ENCODE measurements at places on chromosomes 12 and 14.
A peak's percentile ranks its signal among the peaks of the same experiment; 100 is the strongest.

GRCh38 chr12:108804271-108804953 lies 53.0 kb downstream of the SSH1 start:
- DNase-seq, result peak; percentile 62

DNA sequence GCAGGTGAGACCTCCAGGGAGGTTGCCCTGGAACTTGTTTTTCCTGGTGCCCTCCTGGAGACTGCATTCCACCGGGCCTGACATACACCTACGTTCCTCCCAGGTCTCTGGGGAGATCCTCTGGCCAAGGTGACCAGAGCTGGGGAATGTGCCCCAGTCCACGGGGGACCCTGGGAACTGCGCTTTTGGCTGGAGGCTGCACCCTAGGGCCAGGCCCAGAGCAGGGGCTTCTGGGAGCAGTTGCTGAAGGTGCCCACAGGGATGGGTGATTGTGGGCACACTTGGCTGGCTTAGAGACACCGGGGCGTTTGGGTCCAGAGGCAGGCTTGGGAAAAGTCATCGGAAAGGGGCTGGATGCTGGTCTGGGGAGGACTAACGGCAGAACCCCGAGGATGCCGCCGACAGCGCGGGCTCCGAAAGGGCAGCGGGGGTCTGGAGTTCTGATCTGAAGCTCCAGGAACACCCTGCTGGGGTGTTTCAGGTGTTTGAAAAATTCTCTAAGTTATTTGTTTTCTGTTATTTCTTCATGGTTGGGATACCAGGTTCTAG lies 36.5 kb upstream of the TDRD9 start:
- no peak for DNase-seq

DNA sequence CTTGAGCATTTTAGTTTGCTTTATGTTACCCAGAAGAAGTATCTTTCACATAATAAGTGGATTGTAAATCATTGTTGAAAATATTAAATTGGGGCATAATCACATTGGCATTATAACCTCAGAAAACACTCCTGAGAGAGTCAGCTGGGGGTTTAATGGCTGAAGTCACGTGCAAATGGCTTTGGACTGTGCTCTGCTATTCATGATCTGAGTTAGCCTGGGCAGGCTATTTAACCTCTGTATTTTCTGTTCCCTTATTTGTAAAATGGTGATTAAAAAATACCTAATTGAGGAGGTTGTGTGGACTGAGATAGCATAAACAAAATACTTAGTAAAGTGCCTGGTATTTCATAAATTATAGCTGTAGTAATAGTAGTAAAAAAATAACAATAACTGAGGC lies 24.9 kb downstream of the KCNA5 start:
- DNase-seq, result no peak

GRCh38 chr14:55519473-55520080 lies 60.4 kb upstream of the KTN1 start:
- no peak for DNase-seq

DNA sequence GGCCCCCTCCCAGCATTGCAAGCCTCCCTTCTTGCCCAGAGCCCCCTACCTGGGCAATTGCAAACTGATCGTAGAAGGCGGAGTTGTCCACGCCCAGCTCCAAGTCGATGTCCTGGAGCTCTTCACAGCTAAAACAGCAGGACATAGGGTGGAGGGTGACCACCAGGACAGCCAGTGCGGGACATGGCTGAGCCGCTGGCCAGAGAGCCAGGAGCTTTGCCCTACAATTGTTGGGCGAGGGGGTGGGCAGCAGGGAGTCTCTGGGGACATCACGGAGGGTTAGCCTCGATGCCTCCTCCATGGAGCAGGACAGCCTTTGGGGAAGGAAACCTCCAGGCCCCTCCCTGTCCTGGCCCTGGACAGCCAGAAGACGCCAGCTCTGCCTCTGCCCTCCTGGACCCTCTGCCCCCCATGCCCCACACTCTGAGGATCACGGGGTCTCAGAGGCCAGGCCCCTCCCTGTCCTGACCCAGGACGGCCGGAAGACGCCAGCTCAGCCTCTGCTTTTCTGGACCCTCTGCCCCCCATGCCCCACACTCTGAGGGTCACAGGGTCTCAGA lies 9.4 kb downstream of the TMEM179 start:
- no peak for DNase-seq

GRCh38 chr14:21867541-21867940 lies 193.9 kb upstream of the OR4E1 start:
- DNase-seq, result no peak

DNA sequence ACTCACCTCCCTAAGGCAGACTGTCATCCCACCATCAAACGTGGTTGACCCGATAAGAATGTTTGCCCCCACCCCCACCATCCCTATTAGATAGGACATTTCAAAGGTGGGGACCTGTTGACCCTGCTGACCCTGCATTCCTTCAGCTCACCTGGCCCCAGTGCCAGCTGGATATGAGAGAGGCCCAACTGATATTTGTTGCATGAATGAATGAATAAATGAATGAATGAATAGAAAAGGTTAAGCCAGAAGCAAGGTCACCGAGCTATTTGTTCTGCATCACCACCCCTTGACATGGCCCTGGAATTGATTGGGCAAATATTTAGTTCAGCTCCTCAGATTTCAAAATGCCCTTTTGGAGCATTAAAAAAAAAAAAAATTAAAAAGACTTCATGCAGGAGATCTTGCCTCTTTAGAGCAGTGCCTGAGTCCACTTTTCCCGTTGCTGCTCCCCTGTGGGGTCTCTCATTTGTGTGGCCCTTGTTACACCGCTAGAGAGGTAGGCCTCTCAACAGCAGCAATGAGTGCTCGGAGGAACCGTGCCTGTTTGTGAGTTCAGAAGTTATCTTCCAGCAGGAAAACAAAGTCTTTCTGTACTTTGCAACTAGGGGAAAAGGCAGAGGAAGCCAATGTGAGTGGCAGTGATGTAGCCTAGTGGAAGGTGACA lies 8.5 kb upstream of the SERPINA5 start:
- no peak for DNase-seq

DNA sequence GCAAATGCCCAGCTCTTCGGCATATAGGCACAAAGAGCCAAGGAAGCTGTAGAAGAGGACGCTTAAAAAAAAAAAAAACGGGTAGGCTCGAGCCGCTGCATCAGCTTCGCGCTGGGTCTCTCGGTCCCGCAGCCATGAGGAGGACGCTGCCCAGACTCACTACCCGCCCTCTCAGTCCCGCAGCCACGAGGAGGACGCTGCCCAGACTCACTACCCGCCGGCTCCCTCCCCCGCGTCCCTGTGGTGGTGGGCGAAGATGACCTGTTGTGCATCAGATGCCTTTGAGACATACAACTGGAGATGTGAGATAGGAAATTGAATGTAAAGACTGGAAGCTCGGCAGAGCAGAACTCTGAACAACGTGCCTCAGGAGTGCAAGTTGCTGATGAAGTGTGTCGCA lies 11.4 kb upstream of the SPSB2 start:
- DNase-seq, result no peak

GRCh38 chr14:52987042-52987441 lies 36.2 kb upstream of the FERMT2 start:
- no peak for DNase-seq

DNA sequence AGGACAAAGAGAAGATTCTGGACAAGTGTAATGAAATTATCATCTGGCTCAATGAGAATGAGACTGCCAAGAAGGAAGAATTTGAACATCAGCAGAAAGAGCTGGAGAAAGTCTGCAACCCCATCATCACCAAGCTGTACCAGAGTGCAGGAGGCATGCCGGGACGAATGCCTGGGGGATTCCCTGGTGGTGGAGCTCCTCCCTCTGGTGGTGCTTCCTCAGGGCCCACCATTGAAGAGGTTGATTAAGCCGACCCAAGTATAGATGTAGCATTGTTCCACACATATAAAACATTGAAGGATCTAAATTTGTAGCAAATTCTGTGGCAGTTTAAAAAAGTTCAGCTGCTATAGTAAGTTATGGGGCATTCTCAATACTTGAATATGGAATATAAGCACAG lies 174.3 kb upstream of the CCND2 start:
- DNase-seq, result peak; percentile 19

DNA sequence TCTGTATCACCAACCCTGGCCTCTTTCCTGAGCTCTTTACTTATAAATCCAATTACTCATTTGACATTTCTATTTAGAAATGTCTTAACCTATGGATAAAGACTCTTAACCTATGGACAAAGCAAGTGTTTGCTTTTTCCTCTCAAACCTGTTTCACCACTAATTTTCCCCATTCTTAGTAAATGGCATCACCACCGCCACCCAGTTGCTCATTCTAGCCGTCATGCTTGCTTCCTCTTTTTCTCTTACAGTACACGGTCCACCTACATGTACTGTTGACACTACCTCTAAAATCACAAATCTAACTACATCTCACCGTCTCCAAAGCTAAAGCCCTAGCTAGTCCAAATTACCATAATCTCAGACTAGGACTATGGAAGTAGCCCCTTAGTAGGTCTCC lies 60.0 kb downstream of the CAPS2 start:
- DNase-seq, result no peak

DNA sequence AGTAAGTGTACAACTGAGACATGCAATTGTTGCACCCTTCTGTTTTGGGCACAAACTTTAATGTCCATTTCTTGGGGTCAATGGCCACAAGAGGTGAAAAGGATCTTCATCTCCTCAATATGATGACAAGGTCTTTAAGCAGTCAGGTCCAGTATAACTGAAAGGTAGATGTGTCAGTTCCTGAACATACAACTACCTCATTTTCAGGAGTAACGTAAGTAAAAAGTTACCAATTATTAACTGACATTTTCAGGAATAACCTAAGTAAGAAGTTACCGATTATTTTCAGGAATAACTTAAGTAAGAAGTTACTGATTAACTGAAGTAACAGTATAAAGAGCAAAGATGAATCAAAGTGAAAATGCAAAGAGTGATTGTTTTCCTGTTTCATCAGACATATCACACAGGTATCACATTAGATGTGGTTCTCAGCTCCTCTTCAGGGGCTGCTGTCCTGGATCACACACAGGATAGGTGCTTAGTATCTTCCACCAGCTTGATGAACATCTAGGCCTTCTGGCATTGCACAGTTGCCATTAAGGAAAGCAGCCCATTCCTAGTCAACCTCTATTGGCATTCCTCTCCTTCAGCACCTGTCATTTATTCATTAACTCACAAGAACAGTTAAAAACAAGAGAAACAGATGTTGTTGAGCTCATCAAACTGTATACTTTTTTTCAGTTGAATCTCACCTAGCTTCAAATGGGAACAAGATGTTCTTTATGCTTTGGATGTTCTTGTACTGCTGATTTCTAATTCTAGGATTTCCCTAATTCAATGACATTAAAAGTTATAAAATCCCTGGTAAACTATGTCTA lies 200.0 kb downstream of the FOXG1 start:
- DNase-seq, result no peak

- no peak for DNase-seq
These were observed 113.4 kb upstream of the PELI2 start for GRCh38 chr14:56004786-56005185.

DNA sequence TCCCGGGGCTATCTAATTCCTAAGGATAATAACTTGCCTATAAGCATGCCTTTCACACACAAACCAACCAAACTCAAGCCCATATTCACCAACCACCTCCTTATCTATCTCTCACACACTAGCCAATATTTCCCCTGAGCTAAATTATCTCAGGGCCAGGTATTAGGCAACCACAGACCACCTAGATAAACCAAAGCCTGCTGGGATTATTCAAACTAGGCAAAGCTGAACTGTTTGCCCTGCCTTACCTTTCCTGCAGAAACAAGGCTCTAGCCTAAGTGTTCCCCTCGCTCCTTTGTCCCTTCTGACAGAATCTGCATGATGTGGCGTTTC lies 114.7 kb upstream of the EEA1 start:
- no peak for DNase-seq

DNA sequence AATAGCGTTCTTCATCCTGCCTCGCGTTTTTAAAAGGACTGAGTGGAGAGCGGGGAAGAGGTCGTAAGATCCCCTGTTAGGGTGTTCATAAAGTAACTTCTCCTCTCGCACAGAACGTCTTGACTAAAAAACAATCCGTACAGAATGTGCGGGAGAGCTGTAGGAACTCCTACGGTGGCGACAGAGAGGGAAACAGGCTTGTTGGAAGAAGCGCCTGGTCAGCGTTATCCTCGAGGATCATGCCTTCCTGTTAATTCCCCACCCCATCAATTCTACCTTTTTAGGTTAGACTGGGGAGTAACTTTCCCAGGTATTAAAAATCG lies 399 bp upstream of the WASHC4 start:
- no peak for DNase-seq

GRCh38 chr14:58755031-58755925 lies 117.5 kb downstream of the DACT1 start:
- DNase-seq, result peak; percentile 74

- no peak for DNase-seq
These were observed 998.1 kb upstream of the TMEM132C start for GRCh38 chr12:127268706-127269425.

DNA sequence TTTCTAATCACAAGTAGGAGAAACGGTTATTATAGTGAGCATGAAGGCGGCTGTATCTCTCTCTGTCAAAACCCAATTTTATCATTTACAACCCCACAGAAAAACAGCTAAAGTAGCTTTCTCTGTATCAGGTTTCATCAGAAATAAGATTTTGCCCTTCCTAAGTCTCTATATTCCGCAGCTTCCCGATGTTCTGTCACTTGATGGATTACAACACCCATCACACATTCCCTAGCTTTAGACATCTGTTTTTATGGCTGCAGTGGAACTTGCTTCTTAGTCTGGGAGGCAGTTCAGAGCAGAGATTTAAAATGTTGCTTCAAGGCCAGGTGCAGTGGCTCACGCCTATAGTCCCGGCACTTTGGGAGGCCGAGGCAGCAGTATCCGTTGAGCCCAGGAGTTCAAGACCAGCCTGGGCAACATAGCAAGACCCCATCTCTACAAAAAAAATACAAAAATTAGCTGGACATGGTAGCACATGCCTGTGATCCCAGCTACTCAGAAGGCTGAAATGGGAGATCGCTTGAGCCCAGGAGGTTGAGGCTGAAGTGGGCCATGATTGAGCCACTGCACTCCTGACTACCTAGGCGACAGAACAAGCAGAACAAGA lies 27.6 kb upstream of the FOXN3 start:
- DNase-seq, result no peak

DNA sequence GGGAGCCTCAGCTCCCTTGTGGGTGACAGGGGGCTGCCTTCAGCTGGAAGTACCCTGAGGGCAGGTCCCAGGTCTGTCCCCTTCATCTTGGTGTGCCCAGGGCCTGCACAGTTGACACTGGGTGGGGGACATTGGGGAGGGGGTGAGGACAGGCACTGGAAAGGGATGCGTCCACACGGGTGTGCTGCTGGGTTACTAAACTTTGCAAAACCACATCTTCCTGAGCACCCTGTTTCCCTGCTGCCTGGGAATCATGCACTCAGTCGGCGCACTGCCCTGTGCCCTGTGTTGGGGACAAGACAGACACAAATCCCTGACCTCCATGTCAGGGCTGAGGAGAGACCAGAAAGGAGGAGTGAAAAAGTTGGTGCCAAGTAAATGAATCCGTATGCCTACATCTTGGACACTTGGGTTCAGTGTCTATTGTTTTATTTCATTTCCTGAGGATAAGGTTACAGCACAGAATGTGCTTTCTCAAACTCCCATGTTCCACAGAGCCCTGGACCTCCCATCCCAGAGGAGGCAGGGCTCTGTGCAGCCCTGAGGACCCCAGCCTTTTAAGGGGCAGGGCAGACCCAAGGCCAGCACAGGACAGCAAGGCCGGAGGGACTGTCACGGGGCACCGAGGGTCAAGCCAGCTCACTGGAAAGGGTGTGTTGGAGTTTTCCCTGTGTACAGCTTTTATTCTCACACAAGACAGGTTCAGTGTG lies 2.9 kb upstream of the SLC25A29 start:
- DNase-seq, result no peak

All from SJCRH30 (cell line).